CD8-positive, alpha-beta memory T cell (primary cell): ENCODE measurements at places on chromosomes 7 and 10. TPM values are rescaled to one million over a fixed set of nuclear protein-coding genes. Genes with fewer than 3 reads are reported as not detected.

DNA sequence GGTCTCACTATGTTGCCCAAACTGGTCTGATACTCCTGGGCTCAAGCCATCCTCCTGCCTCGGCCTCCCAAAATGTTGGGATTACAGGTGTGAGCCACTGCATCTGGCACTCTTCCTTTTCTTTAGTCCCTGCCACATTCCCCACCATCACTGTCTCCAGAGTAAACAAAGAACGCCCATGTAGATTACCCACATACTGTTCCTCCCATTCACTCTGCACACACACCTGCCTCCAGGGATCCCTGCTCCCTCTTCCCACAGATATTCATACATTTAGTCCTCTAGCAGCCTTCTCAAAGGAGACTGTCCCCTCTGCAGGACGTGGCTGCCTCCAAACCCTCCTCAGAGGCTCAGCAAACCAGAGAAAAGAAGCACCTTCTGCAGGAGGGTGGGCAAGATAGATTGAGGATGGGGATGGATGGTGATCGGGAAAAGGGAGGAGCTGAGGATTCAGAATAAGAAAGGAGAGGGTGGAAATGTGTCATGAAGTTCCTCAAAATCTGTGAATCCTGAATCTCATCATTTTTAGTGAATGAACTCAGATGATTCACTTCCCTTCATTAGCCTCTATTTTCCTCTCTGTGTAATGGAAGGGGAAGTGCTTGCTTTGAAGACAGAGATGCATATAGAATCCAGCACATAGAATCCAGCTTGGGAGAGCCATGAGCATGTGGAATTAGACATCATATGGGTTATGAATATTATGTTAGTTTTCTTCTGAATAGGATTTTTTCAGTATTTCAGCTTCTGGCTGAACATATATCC lies 5.5 kb upstream of the PLAU start:
- no peak for DNase-seq

GRCh38 chr10:22581461-22581860 lies 132.9 kb downstream of the PIP4K2A start:
- DNase-seq = no peak

DNA sequence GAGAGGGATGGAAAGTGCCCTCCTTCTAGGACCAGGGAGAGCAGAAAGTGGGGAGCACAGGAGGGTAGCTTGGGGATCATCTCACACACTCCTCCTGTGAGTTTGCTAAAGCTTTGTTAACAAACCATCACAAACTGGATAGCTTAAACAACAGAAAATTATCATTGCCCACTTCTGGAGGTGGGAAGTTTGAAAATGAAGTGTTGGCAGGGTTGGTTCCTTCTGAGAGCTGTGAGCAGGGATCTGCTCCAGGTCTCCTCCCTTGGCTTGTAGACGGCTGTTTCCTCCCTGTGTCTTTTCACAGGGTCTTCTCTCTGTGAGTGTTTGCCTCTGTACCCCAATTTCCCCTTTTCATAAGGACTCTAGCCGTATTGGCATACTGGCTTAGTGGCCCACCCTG lies 32.0 kb upstream of the CXCL12 start:
- no peak for DNase-seq

Gene SPDYE9
- not detected for total RNA-seq

Gene FAM221A
- total RNA-seq = 6.2 TPM

DNA sequence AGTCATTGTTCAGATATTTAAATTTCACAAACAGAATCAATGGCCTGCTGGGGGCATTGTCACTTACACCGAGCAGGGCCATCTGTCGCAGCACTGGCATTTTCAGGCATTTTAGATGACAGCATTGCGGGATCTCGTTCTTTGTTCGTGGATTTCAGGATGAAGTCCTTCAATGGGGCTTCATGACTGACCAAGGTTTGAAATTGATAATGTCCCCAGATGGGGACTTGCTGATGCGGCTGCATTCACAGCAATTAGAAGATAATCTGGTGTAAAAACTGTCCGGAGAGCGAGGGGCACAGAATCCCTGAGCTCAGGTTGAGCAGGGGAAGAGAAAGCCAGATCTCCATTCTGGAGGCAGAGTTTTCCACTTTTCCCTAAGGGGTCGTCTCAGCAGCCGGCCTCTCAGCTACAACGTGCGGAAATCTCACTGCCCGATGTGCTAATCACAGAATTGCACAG lies 1.9 kb upstream of the C7orf33 start:
- DNase-seq = no peak

Gene IFIT3
- 0.63 TPM for total RNA-seq

- DNase-seq = no peak
Measured at GRCh38 chr7:68457481-68457880, 1140.8 kb upstream of the AUTS2 start.

GRCh38 chr7:25333296-25333928 lies 105.1 kb upstream of the NPVF start:
- no peak for DNase-seq

DNA sequence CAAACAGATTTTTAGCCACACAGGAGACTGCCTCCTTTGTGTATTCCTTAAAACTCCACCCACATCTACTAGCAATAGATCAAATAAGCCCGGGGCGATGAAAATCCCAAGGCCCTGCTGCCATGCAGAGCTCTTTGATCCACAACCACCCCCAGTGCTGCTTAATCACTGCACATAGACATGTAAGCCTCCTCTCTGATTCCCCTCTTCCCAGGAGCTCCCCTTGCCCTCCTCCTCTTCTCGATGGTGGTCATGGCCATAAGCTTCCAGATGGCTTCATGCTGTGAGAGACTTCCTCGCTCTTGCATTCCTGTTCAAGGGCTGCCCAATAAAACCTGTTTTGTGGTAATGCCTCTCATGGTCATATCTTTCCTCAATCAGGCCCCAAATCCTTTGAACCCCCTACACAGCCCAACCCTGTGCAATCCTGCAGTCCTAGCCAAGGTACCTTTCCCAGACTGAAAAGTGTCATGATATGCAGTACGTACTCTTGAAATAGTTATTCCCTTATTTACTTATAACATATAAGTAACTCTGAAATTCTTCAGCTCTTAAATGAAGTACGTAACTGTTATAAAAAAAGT lies 158.5 kb downstream of the CACNA2D1 start:
- DNase-seq = no peak

- DNase-seq = no peak
Measured at GRCh38 chr10:21975378-21975990, 28.0 kb downstream of the DNAJC1 start.

Gene IFIT2
- total RNA-seq = 1.5 TPM

Gene TLX1
- not detected for total RNA-seq

GRCh38 chr10:109183366-109183765 lies 739.9 kb downstream of the XPNPEP1 start:
- DNase-seq = no peak

Gene CALML3
- total RNA-seq = not detected

DNA sequence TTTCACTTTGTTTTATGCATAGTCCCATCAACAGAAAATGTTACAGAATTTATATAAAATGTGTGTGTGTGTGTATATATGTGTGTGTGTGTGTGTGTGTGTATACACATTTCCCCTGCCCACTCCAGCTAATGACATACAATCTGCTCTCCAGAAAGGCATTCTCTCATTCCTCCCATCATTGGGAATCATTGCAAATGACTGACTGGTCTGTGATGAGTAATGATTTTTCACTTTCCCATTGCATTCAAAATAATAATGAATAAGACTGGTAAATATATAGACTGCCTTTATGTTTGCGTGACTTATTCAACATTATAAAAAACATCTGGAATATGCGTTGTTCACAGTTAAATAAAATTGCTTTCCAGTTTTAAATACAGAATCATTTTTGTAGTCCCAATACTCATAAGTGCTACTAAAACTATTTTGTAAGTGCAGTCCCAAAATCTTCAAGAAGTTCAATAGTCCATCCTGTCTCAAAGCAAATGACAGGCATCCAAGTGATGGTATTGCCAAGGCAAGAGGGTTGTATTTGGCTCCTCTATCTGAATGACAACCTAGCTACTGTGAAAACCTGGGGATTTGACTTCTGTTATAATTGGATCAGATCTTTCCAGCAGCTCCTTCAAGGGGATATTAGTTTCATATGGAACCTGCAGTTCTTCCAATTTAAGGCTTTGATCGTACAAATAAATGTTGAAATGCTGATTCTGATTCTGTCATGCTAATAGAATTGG lies 150.9 kb downstream of the POLR1F start:
- DNase-seq = no peak

DNA sequence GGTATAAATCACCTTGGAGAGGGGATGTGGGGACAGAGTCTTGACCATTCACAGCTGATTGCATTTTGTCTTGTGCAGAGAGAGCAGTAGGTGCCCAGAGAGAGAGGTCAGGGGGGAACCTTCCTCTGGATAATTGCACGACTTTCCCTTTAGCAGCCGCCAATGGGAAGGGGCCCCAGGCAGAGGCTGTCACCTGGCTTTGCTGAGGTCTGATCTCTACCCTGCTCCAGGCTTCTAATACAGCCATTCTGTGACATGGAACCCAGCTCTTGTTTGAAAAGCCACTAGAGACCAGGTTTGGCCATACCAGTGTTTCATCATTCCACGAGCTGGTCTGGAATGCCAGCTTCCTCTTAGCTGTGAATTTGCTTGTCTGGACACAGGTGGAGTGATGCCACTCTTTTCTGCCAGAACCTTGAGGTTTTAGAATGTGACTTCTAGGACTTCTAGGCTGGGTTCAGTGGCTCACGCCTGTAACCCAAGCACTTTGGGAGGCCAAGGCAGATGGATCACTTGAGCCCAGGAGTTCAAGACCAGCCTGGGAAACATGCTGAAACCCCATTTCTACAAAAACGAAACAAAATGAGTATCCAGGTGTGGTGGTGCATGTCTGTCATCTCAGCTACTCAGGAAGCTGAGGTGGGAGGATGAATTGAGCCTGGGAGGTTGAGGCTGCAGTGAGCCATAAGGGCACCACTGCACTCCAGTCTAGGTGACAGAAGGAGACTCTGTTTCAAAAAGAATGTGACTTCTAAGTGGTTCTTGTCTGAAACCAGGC lies 159.9 kb downstream of the CAMK1D start:
- no peak for DNase-seq

GRCh38 chr7:108724251-108725100 lies 154.8 kb downstream of the DNAJB9 start:
- DNase-seq = no peak

DNA sequence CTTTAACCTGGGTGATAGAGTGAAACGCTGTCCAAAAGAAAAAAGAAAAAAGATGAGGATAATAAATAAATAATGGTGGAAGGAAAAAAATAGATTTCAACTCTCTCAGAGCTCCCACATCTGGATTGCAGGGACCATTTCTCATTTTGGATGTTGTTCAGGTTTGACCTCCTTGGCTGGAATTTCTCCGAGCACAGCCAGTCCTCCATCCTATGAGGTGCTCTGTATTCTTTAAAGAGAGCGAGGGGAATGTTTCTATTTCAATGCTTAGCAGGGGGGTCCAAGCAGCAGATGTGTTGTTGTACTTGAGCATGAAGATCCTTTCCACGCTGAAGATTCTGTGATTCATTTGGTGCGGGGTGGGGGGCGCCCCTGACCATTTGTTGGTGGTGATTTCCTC lies 17.7 kb upstream of the SEPHS1 start:
- DNase-seq = no peak

Gene DRGX
- total RNA-seq = not detected

GRCh38 chr7:152594801-152595200 lies 81.1 kb downstream of the XRCC2 start:
- DNase-seq = no peak

Gene CACNB2
- not detected for total RNA-seq

GRCh38 chr10:50470798-50471582 lies 152.8 kb downstream of the SGMS1 start:
- no peak for DNase-seq

Gene LRIT1
- not detected for total RNA-seq

DNA sequence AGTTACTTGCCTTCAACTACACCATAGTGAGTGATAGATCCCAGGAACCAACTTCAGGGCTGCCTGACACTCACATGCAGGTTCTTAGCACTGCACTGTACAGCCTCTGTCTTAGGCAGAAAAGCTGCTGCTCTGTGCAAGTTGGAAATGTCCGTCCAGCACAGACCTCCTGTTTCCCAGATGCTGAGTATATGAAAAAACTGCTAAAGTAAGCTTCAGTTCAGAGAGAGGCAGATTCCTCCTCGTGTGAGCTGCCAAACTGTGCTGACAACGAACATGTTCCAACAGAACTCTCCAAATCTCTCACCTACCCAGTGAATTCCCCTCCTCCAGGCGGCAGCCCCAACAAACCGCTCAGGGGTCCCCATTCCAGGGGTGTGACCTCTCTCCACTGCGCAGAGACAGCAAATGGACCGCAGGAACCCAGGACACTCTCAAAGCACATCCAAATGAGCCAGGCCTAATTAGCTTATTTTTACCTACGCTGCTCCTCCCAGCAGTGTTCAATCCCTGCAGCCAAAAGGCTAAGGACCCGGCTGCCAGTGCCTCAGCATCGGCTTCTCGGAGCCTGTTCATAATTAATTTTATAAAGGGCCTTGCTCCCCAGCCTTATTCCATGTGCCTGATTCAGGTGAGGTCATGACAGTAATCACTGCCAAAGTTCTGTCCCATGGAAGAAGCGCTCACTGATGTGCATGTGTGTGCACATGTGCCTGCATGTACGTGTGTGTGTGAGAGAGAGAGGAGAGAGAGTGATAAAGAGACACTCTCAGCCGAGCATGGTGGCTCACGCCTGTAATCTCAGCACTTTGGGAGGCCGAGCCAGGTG lies 159.5 kb upstream of the AUTS2 start:
- no peak for DNase-seq

- no peak for DNase-seq
Measured at GRCh38 chr7:90764848-90765570, 168.9 kb downstream of the CDK14 start.

DNA sequence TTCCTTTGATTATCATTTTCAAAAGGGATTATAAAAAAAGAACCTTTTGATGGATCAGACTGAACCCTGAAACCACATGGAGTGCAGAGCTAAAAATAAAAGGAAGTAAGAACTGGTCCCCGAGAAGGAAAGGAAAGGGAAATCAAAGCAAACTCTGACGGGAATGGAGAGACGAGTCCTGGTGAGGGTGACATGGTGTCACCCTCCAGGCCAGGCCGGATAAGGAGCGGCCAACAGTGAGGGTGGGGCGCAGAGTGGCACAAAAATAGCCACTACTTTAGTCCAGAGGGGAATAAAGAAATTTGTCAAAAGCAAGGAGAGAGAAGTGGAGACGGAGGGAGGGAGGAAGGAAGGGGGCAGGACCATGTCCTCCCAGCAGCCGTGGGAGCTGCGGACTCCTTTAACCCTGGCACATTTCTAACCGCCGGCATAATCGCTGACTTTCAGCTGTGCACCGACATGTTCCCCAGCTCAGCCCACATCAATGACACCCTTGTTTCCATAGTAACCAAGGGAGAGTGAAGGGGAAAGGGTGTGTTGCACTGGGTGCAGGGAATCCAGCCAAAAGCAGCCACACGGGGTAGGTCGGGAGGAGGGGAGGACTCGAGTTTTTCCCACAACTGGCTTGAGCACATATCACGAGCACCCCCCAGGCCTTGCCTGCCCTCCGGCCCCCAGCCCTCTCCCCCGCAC lies 29.7 kb downstream of the TRIM8 start:
- peak; percentile 37 for DNase-seq

DNA sequence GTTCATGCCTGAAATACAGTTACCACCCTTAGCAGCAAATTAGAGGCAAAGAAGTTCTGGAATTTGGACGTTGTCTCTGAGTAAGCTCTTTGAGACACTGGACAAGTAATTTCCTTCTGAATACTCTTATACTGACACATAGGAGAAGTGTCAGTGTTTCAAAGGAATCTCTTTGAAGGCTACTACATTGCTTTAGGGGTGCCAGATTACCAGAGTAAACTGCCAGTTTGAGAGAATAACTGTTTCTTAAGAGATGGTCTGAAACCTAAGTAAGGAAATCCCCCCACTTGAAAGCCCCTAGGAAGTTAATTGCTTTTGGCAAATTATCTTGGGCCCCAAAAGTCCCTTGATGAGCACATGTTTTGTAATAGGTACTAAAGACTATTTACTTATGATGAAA lies 3.4 kb downstream of the FAS start:
- DNase-seq = no peak
